Activated naive CD8-positive, alpha-beta T cell treated with anti-CD3 and anti-CD28 coated beads, Interleukin-2, amount 10 ng/mL, durations not matched to agents 7 days and 5 days (primary cell): ENCODE measurements at places on chromosomes 2 and 18. TPM values are rescaled to one million over a fixed set of nuclear protein-coding genes. Genes with fewer than 3 reads are reported as not detected.

DNA sequence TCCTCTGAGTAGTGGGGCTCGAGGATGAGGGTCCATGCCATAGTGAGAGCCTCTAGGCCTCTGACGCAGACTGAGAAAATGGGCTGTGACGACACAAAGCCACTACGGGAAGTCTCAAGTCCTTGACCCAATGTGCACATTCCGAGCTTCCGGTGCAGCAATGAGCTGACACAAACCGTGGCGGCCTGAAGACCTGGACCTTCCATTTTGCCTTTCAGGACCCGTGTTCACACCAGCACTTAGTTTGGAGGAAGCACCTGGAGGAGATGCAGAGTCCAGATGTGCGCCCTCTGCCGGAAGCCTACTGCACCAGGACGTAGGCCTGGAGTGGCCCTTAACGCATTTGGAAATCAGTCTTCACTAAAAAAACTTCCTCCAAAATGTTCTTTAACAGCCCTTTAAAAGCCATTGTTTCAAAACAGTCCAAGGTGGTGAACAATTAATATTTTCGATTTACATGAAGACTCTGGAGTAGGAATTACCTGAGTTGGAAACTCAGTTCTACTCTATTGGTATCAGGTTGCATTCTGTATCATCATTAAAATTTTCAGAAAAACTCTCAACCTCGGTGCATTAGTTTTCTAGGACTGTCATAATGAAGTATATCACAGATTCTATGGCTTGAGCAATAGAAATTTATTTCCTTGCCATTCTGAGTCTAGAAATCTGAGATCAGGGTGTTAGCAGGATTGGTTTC, 33.9 kb downstream of the BMP10 start:
- H3K27ac ChIP-seq: peak overlapping the region; percentile 6
- DNase-seq: peak; percentile 75
- peaks cover 12% of the 10 kb centered on the region for H3K4me1 ChIP-seq
- H3K4me3 ChIP-seq: no peak overlapping the region
- H3K36me3 ChIP-seq: no peaks in the 10 kb centered on the region

DNA sequence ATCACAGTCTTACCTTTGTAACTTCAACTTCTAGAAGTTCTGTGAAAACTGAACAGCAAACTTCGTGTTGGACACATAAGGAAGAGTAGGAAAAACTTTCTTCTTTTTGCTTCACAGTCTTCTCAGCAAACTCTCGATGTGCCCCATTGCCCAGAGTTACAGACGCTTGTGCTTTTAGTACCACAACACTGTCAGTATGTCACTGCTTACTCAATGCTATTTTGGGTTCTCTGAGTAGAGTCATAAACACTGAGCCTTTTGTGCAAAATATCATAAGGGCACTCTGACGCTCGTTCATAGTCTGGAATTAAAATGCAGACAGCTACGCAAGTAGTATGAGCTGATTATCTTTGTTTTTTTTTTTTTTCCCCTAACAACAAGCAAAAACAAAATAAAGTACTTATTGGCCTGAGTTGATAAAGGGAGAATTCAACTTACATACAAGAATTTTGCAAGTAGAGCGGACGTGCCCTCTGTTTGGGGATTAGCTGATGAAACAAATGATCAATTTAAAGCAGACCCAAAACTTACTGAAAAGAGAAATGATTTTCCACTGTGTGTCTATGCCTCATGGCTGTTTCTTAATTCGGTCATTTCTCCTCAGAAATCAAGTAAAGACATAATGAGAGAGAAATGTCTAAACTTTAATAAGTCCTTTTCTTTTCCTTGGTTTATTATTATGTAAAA, at the start of gene CDH19:
Gene CDH19 (minus strand): TSS at position 150 of the 687 bp plus-strand sequence. CDS start 31,886 bp downstream, outside the sequence.
- H3K27ac ChIP-seq: no peak within 1 kb of the TSS
- H3K36me3 ChIP-seq: no peaks in the 10 kb centered on the region
- DNase-seq: no peak
- no peak within 1 kb of the TSS for H3K4me3 ChIP-seq
- no peaks in the 10 kb centered on the region for H3K27me3 ChIP-seq

DNA sequence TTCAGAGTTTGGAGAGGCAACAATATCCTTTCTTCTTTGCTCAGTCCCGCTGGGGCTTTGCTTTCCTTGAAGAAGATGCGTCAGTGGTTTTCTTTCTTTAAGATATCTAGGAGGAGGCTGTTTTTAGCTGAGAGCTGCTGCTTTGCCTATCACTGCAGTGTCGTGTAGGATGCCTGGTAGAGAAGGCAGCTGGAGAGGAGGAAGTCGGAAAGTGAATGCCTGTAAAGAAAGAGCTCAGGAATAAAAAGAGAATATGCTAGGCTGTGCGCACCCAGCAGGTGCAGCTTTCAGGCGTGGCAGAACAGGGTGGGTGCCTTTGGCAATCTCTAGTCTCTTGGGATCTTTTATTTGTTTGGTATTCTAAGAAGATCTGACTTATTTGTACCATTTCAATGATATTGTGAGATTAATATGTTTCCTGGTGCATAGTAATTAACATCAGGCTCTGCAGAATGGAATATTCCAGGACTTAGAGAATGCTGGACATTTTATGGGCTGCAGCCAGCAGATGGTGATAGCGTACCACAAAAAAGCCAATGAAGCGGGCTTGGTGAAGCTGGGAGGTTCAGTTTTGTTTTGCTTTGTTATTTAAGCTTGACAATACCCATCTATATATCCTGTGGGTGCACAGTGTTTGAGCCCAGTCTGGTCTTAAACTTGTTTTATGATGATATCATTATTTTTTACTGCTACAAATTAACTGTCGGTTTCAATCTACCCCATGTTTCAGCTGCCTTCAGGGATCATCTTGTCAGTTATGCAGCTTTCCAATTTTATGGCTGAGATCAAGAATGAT, 34.9 kb downstream of the CAVIN2 start:
- no peaks in the 10 kb centered on the region for H3K4me1 ChIP-seq
- H3K27me3 ChIP-seq: peaks cover 18% of the 10 kb centered on the region
- H3K27ac ChIP-seq: no peak overlapping the region
- H3K36me3 ChIP-seq: no peaks in the 10 kb centered on the region
- no peak overlapping the region for H3K4me3 ChIP-seq

GRCh38 chr2:66567729-66568128, 132.8 kb downstream of the MEIS1 start:
- no peaks in the 10 kb centered on the region for H3K36me3 ChIP-seq
- no peak overlapping the region for H3K4me3 ChIP-seq
- no peak overlapping the region for H3K27ac ChIP-seq
- no peaks in the 10 kb centered on the region for H3K4me1 ChIP-seq
- H3K27me3 ChIP-seq: peaks cover 8% of the 10 kb centered on the region

- no peak overlapping the region for H3K27ac ChIP-seq
- no peaks in the 10 kb centered on the region for H3K36me3 ChIP-seq
- H3K27me3 ChIP-seq: no peaks in the 10 kb centered on the region
- DNase-seq: no peak
- no peaks in the 10 kb centered on the region for H3K4me1 ChIP-seq
- no peak overlapping the region for H3K4me3 ChIP-seq
These were observed 340.4 kb downstream of the NRXN1 start for GRCh38 chr2:50691513-50691912.

DNA sequence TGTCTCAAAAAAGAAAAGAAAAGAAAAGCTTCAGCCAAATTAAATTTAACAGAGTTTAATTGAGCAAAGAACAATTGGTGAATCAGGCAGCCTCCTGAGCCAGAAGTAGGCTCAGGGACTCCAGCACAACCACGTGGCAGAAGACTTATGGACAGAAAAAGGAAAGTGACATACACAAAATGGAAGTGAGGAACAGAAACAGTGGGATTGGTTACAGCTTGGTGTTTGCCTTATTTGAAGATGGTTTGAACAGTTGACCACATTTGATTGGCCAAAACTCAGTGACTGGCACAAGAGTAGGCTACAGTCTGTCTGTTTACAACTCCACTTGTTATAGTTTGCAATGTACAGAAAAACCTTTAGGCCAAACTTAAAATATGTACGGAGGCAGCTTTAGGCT, 83.1 kb downstream of the SOCS6 start:
- peaks cover 5% of the 10 kb centered on the region for H3K27me3 ChIP-seq
- no peak for DNase-seq
- H3K4me1 ChIP-seq: no peaks in the 10 kb centered on the region

- H3K4me3 ChIP-seq: no peak overlapping the region
These were observed 10.5 kb upstream of the IL1A start for GRCh38 chr2:112794841-112795240.

DNA sequence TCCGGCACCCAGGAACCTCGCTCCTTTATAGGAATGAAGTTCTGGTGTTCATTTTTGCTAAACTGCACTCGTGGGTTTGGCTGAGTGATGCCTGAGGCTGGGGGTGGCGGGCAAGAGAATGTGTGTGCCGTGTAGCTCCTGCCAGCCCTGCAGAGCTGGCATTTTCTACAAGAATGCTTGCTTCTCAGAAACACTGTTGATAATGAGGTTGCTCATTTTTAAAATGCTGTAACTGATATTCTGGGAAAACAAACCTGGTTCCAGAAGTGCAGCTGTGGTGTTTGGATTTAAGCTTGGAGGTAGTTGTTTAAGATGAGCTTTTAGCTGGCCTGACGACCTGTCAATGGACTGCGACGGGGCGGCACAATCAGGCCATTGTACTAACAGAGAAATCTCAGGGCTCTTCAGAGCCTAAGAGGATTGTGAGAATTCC, 511.9 kb upstream of the TNP1 start:
- no peaks in the 10 kb centered on the region for H3K4me1 ChIP-seq
- no peaks in the 10 kb centered on the region for H3K27me3 ChIP-seq
- DNase-seq: no peak
- no peak overlapping the region for H3K27ac ChIP-seq
- no peaks in the 10 kb centered on the region for H3K36me3 ChIP-seq
- H3K4me3 ChIP-seq: no peak overlapping the region

DNA sequence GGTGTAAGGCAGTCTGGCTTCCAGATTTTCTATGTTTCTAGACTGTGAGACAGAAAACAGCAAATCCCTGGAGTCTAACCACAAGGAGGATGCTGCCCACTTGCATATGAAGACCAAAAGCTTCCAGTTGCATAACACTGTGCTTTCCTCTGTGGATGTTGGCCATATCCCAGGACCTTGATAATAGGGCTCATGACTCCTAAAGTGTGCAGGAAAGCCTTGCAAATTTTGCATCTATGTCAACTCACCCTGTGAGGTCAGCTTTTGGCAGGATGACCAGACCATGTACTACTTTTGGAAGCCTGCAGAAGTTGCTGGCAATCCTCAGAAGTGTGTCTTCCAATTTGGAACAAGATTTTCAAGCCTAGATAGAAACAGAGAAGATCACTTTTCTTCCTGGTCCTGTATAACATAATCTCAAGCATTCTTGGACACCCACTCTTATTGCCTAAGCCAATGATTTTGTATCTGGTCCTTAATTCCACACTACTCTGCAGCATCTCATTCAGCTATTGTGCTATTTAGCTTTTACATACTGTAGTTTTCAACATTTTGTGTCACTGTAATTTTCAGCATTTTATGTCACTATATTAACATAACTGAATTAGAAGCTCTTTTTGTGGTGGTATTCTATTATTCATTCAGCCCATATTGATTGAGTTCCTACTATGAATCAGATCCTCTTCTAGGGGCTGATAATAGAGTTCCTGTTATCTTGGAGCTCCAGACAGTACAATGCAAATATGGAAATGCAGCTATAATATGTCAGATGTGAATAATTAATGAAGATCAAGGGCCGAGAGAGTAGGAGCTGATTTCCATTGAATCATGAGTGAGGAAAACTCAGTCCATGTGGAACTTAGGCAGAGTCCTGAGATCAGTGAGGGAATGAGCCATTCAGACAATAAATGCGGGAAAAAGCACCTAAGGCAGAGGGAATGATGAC, 85.3 kb upstream of the RAB27B start:
- H3K36me3 ChIP-seq: no peaks in the 10 kb centered on the region
- no peak overlapping the region for H3K27ac ChIP-seq
- H3K4me1 ChIP-seq: no peaks in the 10 kb centered on the region

DNA sequence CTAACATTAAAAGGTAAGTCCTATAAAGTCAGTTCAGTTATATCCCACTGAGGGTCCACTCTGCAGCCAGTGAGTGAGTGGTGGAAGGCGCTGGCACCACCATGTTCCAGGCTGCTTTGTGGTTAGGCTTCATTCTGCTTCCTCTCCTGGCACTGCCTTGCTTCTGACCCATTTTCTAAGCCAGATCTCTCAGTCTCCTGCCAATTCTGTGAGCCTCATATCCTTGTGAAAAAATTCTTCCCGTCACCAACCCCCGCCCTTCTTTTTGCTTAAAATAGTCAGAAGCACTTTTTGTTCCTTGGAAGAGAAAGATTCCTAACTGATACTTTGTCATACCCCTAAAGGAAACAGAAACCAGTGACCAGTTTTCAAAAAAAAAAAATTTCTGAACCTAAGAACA, 139.8 kb upstream of the NCK2 start:
- H3K4me1 ChIP-seq: peaks cover 3% of the 10 kb centered on the region
- no peak overlapping the region for H3K4me3 ChIP-seq
- peaks cover 5% of the 10 kb centered on the region for H3K27me3 ChIP-seq
- H3K27ac ChIP-seq: no peak overlapping the region
- no peaks in the 10 kb centered on the region for H3K36me3 ChIP-seq

GRCh38 chr2:231050018-231050901, 6.4 kb upstream of the PSMD1 start:
- H3K4me3 ChIP-seq: no peak overlapping the region
- no peak overlapping the region for H3K27ac ChIP-seq
- H3K4me1 ChIP-seq: peaks cover 25% of the 10 kb centered on the region
- DNase-seq: no peak
- peaks cover 21% of the 10 kb centered on the region for H3K27me3 ChIP-seq

GRCh38 chr2:45329045-45329677, 281.9 kb downstream of the SRBD1 start:
- H3K4me1 ChIP-seq: no peaks in the 10 kb centered on the region
- H3K4me3 ChIP-seq: no peak overlapping the region
- H3K27ac ChIP-seq: no peak overlapping the region

GRCh38 chr18:57547260-57547659, 39.2 kb downstream of the FECH start:
- no peak for DNase-seq
- H3K4me1 ChIP-seq: peaks cover 8% of the 10 kb centered on the region
- peaks cover 3% of the 10 kb centered on the region for H3K27me3 ChIP-seq
- H3K27ac ChIP-seq: no peak overlapping the region
- H3K4me3 ChIP-seq: no peak overlapping the region

- DNase-seq: no peak
- no peak overlapping the region for H3K4me3 ChIP-seq
- no peaks in the 10 kb centered on the region for H3K36me3 ChIP-seq
- H3K27me3 ChIP-seq: no peaks in the 10 kb centered on the region
These were observed 415.8 kb upstream of the DSEL start for GRCh38 chr18:67932271-67932670.

YPEL5 gene
- 55.1 TPM for total RNA-seq

CYS1 gene
- total RNA-seq: 0.11 TPM

PDE11A gene
- not detected for total RNA-seq

IL36RN gene
- not detected for total RNA-seq

ARHGEF33 gene
- 0.17 TPM for total RNA-seq
